ENCODE measurements at places on chromosomes 4 and X.
A peak's percentile ranks its signal among the peaks of the same experiment; 100 is the strongest.

GRCh38 chrX:9466736-9467135 is 1.9 kb downstream of the TBL1X start:
- DNase-seq, result no peak

DNA sequence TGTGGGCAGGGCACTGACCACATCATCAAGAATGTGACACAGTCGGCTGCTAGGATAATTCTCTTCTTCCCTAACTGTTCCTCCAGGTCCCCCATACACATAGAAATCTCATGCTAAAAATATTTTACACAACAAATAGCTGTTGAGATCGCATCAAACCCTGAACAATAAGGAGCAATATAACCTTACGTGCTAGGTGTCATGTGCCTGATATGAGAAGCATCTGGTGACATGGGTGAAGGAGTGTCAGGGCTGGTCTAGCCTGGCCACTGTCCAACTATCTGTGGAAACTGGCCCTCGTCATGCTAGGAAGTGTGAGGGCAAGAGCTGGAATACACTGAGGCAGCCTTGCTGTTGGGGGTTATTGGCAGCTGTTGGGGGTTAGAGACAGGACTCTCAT is 167.3 kb upstream of the PGRMC2 start:
- DNase-seq, result no peak

DNA sequence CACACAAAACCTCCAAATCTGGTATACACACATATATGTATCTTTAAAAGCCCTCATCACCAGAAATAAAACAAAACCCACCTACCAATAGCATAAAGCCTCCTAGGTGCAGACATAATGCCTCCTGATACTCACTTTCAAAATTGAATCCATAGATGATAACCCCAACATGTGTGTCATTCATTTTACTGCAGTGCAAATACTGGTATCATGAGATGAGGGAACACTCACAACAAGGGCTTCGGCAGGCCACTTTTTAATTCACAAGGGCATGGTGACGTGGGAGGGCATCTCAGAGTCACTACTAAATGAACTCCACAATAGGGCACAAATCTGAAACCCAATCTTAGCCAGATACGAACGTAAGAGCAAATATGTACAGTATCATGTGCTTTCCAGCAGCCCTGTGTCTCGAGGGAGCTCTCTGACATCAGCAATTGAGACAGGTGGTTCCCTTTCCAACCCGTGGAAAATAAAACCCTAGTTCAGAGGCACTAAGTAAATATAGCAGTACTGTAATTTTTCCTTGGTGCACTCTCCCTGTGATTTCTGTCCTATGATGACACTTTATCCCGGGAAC is 14.1 kb upstream of the PPARGC1A start:
- no peak for DNase-seq

DNA sequence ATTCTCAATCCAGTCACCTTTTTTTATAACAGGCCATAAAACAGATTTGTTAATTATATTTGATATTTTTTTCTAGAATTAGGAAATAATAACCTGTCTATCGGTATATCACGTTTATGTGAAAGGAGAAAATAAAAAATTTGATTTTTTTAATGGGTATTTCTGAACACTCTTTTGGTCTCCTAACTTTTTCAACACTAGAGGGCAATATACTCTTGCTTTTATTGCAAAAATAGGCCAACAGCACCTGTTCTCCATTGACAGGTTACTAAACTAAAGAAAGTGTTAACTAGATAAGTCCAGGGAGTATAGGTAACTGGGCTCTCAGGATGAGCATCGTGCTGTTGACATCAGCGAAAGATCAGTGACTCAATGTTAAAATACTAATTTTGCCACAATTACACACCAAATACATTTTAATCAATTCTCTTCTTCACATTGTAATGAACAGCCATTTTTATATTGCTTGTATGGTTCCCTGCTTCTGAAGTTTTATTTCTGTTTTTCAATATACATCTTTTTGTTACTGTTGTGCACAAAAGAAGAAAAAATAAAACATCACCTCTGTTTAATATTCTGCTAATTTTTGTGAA is 22.8 kb downstream of the NDST4 start:
- peak; percentile 0 for DNase-seq

GRCh38 chr4:73945674-73946449 is 36.0 kb downstream of the PF4 start:
- DNase-seq, result no peak

DNA sequence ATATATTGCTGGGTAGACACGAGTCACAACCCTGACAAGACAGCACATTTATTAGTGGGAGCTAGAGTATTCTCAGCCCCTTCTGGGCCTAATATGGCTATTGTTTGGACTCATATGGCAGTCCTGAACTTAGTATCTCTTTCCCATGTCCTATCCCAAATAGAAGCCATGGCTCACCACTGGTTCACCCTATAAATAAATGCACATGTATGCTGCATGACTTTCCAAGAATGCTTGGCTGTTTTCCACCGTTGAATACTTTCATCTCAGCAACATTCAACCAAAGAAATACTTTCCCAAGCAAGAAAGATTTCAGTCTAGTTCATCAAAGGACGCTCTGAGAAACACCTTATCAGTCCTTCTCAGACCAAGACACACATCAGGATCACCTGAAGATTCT is 36.7 kb downstream of the SMPX start:
- no peak for DNase-seq

- no peak for DNase-seq
Observed at GRCh38 chr4:152965611-152966010, 29.5 kb downstream of the FHDC1 start.

GRCh38 chrX:12497832-12498591 is 293.2 kb upstream of the PRPS2 start:
- DNase-seq, result no peak

DNA sequence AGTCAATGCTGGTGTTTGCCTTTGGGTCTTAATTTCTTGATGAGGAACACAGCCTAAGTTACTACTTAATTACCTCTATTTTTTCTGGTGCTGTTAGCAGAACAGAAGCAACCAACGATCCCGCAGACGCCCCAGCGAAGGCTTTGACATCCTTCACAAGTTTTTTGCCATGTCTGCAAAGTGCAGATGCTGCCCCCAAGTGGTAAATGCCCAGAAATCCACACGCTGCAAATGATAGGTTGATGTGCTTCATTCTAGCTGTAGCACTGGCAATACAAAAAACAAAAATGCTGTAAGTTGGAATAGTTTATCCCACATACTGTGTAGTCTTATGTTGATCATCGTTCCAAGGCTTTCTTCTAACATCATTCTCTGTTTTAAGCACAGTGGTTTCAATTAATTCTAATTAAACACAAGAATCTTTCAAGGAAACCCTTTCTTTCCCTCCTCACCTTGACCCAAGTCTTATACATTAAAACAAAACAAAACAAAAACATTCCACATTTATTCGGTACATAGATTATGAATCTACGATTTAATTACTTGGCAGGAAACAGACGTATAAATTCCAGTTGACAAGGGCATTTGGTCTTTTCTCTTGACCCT is 1.2 kb downstream of the PNPLA4 start:
- peak; percentile 43 for DNase-seq

DNA sequence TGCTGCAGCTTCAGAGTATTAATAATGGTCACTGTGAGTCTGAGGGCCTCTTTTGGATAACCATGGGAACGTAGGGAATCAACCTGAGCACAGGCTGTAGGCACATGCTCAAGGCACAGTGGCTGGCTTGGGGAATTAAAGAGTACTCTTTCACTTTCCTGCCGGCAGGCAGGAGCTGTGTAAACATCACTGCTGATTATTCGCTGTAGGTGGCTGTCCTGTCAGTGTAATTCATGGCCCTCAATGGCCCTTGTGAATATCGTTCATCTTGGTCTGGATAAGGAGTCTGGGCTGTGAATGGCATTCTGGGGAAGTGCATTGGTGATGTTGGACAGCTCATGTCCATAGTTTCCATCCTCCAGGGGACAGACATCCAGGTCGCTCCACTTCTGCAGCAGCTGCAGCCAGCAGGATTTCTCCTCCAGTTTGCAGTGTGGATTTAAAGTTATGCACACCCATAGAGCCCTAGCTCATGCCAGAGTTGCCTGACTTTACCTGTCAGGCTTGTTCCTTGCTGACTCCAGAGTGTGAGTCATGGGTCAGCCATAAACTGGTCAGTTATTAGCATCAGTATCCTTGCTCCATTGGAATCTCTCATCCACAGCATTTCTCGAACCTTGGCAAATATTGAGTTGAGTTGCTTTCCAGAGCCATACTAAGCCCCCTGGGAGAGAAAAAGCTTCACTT is 43.0 kb downstream of the C4orf33 start:
- no peak for DNase-seq

GRCh38 chr4:61877266-61877665 is 677.1 kb downstream of the ADGRL3 start:
- DNase-seq, result no peak

DNA sequence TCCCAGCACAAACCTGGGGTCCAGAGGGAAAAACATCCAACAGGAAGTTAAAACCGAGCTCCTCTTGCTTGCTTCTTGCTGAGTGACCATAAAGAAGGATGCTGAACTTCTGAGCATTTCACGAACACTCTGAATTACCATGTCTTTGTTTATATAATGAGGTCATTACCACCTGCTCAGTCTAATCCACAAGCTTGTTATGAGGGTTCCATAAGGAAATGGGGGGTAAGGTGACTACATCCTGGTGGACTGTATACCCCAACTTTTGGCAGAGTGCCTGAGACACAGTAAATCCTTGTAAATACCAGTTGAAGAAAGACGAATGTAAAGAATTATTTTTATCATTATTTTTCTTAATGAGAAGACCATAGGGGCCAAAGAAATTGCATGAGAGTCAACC is 16.8 kb downstream of the CCDC149 start:
- DNase-seq, result no peak

GRCh38 chrX:42725196-42725595 is 52.8 kb downstream of the PPP1R2C start:
- DNase-seq, result no peak

- peak; percentile 4 for DNase-seq
Observed at GRCh38 chr4:41814565-41814964, 66.0 kb upstream of the PHOX2B start.

DNA sequence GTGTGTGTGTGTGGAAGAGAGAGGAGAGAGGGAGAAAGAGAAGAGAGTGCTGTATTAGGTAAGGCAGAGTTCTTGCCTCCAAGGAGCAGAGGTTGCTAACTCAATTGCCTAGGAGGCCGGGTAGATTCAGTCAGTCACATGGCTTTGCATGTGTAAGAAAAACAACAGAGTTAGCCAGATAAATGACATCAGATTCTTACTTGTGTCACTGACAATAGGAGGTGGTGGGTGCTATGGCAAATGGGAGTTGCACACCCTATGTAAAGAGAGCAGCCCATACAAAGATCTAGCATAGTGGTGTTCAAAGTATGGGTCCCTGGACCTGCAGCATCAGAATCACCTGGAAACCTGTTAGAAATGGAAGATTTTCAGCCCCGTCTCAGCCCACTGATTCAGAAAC is 14.4 kb upstream of the PGRMC2 start:
- DNase-seq, result no peak

- DNase-seq, result peak; percentile 20
Observed at GRCh38 chrX:3521396-3521795, 174.9 kb upstream of the MXRA5 start.

DNA sequence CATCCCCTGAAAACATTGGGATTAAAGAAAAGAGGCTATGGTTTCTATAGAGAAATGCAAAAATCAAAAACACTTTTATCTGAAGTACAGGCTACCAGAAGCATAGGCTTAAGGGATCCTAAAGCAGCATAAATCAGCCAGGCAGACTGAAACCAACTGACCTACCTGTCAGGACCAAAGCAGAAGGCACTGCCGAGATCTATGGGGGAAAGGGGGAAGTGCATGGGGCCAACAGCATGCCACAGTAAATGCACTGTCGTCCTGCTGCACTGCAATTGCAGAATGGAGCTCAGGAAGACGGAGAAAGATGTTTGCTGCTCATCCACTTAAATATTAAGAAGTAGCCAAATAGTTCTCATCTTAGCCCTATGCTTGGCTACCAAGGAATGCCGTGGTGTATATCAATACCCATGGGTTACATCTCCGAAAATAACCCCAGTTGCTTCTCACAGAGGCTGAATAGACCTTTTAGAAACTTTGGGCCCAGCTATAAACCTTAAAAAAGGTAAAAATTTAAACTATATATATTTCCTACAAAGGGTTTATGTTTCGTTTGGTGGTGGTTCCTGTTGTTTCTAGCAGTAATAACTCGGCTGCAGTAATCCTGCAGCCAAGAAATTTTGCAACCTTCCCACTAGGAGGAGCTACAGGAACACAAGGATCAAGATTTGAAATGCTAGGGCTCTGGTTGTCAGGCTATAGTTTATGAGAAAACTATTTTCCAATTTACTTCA is 312.2 kb upstream of the DIAPH2 start:
- peak; percentile 61 for DNase-seq

DNA sequence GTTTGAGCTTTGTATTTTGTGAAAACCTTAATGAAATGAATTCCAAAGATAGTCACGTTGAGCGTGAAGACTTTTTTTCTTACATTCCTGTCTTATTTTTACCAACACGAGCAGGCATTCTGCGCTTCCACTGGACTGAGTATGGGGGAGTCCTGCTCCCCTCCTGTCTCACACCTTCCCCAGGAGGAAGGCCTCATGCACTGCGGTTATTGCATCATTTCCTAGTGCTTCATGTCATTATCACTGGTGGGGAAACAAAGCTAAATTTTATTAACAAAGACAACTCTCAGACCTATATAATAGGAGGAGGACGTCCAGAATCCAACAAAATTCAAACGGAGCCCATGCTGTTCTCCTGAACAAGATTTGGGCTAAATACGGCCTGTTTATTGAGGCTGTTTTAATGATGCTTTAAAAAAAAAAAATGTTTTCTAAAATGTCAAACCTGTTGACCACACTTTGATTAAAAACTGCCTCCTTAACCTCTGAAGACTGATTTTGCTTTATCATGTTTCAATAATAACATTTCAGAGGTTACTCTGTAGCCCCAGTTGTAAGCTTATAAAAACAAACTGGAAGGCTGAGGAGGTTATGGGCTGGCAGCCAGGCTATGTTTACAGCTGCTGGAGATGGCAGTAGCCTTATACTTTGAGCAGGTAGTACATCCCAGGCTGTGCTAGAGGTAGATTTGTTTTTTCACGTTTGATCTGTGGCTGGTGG is 118.0 kb downstream of the SOWAHB start:
- DNase-seq, result no peak

- peak; percentile 66 for DNase-seq
Observed at GRCh38 chrX:46547857-46548256, 2.6 kb upstream of the ZNF674 start.

DNA sequence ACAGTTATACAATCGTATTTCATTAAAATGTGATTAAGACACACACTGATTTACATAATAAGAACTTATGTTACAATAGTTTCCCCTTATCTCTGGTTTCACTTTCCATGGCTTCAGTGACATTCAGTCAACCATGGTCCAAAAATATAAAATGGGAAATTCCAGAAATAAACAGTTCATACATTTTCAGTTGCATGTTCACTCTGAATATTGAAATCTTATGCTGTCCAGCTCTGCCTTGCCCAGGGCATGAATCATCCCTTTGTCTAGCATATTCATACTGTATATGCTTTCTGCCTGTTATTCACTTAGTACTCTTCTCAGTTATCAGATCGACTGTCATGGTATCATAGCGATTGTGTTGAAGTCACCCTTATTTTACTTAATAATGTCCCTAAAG is 173.8 kb upstream of the DCAF12L2 start:
- DNase-seq, result no peak

GRCh38 chr4:114677346-114677979 is 78.9 kb downstream of the UGT8 start:
- DNase-seq, result no peak

GRCh38 chrX:30230395-30230794 is at the start of gene MAGEB3:
MAGEB3 (plus strand) TSS chrX:30230657; CDS start chrX:30235925, 5,268 bp downstream.
- DNase-seq, result no peak

GRCh38 chr4:117001077-117001476 is 84.3 kb downstream of the TRAM1L1 start:
- no peak for DNase-seq

GRCh38 chr4:3417448-3417847 is 24.3 kb upstream of the HGFAC start:
- no peak for DNase-seq

- DNase-seq, result no peak
Observed at GRCh38 chr4:21002976-21003375, 302.7 kb downstream of the PACRGL start.

All from HFFc6 (cell line).